Activated naive CD8-positive, alpha-beta T cell treated with anti-CD3 and anti-CD28 coated beads, Interleukin-2, amount 50 U/mL, for 24 hours (primary cell): ENCODE measurements at places on chromosomes 1 and 21.
A peak's percentile ranks its signal among the peaks of the same experiment; 100 is the strongest.

GRCh38 chr1:34013958-34014737 lies 150.3 kb downstream of the HMGB4 start:
- no peaks in the 10 kb centered on the region for H3K36me3 ChIP-seq
- no peaks in the 10 kb centered on the region for H3K4me1 ChIP-seq
- H3K27ac ChIP-seq = no peak overlapping the region
- peak; percentile 21 for DNase-seq
- H3K4me3 ChIP-seq = no peak overlapping the region
- peaks cover 8% of the 10 kb centered on the region for H3K27me3 ChIP-seq

DNA sequence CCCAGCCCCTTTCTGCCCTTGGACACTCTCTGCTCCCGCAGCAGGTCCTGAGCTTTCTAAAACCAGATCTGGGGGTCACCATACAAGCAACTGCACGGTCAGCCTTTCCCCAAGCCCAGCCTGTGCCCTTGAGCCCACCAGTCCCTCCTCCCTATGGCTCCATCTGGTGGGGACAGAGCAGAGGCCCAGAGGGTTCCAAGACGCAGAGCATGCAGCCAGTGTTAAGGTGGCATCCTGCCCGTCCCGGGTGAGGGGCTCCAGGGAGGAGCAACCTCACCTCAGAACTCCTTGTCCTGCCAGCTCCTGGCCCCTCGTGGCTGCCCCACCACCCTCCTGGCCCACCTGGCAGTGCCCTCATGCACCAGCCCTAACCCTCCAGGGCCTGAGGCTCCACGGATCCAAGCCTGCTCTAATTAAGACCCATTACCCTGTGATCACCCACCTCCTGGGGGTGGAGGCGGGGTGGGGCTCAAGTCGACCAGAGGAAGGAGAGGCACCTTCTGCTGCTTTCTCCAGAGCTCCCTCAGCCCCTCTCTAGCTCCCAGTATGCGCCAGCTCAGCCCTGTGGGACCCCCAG lies 8.5 kb downstream of the CHD5 start:
- no peak overlapping the region for H3K27ac ChIP-seq
- no peak overlapping the region for H3K4me3 ChIP-seq

DNA sequence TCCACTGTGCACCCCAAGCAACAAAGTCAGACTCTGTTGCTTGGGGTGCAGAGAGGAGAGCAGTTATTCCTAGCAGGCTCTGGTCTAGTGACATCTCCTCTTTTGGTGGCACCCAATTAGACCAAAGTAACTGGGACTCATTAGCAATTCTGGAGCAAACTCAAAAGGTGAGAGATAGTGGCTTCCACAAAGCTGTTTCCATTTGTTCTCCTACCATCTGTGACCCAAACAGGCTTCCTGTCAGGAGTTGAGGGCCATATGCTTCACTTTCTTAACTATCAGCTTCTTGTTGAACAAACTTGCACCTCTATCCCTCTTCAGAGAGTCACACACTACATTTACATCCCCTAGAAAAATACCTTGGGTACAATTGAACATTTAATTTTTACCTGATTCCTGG lies 1.5 kb upstream of the ATXN7L2 start:
- no peak for DNase-seq
- peaks cover 4% of the 10 kb centered on the region for H3K36me3 ChIP-seq
- peak overlapping the region; percentile 97 for H3K4me3 ChIP-seq
- H3K27ac ChIP-seq = peak overlapping the region; percentile 39
- H3K4me1 ChIP-seq = peaks cover 30% of the 10 kb centered on the region

- peak overlapping the region; percentile 84 for H3K27ac ChIP-seq
- H3K4me3 ChIP-seq = peak overlapping the region; percentile 42
- H3K36me3 ChIP-seq = peaks cover 14% of the 10 kb centered on the region
- no peaks in the 10 kb centered on the region for H3K27me3 ChIP-seq
Measured at GRCh38 chr1:156489166-156489934, 11.2 kb downstream of the MEF2D start.

- H3K36me3 ChIP-seq = peaks cover 12% of the 10 kb centered on the region
- no peaks in the 10 kb centered on the region for H3K27me3 ChIP-seq
- no peaks in the 10 kb centered on the region for H3K4me1 ChIP-seq
- no peak overlapping the region for H3K27ac ChIP-seq
Measured at GRCh38 chr1:100009458-100009857, 39.7 kb downstream of the SLC35A3 start.

DNA sequence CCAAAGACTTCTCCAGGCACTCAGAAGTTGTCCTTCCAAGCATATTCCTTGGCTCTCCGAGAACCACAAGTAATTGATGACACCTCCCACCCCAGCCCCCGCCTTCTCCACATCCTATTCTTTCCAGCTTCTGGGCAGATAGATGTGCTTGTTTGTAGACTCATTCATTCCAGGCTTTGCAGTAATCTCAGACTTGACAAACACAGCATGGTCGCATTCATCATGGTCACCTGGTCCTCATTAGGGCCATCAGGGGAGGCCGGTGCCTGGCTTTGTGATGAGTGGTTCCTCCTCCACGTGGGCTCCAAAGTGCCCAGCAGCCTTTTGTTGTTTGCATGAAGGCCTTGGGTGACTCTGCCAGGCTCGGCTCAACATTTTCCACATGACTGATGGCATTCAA lies 28.5 kb upstream of the KCNE2 start:
- H3K4me3 ChIP-seq = no peak overlapping the region
- no peaks in the 10 kb centered on the region for H3K36me3 ChIP-seq
- no peak overlapping the region for H3K27ac ChIP-seq
- DNase-seq = no peak
- peaks cover 8% of the 10 kb centered on the region for H3K4me1 ChIP-seq
- H3K27me3 ChIP-seq = no peaks in the 10 kb centered on the region

GRCh38 chr1:108075055-108075454 lies 110.1 kb upstream of the VAV3 start:
- peaks cover 39% of the 10 kb centered on the region for H3K4me1 ChIP-seq
- H3K27ac ChIP-seq = no peak overlapping the region
- H3K4me3 ChIP-seq = no peak overlapping the region
- no peaks in the 10 kb centered on the region for H3K27me3 ChIP-seq
- no peak for DNase-seq

- no peaks in the 10 kb centered on the region for H3K36me3 ChIP-seq
- no peak overlapping the region for H3K27ac ChIP-seq
- H3K4me1 ChIP-seq = no peaks in the 10 kb centered on the region
- peaks cover 17% of the 10 kb centered on the region for H3K27me3 ChIP-seq
- DNase-seq = no peak
- no peak overlapping the region for H3K4me3 ChIP-seq
Measured at GRCh38 chr1:208335371-208336136, 91.4 kb upstream of the PLXNA2 start.

- H3K4me1 ChIP-seq = no peaks in the 10 kb centered on the region
- no peak overlapping the region for H3K4me3 ChIP-seq
- no peaks in the 10 kb centered on the region for H3K27me3 ChIP-seq
Measured at GRCh38 chr1:97123717-97124431, 402.3 kb downstream of the PTBP2 start.

DNA sequence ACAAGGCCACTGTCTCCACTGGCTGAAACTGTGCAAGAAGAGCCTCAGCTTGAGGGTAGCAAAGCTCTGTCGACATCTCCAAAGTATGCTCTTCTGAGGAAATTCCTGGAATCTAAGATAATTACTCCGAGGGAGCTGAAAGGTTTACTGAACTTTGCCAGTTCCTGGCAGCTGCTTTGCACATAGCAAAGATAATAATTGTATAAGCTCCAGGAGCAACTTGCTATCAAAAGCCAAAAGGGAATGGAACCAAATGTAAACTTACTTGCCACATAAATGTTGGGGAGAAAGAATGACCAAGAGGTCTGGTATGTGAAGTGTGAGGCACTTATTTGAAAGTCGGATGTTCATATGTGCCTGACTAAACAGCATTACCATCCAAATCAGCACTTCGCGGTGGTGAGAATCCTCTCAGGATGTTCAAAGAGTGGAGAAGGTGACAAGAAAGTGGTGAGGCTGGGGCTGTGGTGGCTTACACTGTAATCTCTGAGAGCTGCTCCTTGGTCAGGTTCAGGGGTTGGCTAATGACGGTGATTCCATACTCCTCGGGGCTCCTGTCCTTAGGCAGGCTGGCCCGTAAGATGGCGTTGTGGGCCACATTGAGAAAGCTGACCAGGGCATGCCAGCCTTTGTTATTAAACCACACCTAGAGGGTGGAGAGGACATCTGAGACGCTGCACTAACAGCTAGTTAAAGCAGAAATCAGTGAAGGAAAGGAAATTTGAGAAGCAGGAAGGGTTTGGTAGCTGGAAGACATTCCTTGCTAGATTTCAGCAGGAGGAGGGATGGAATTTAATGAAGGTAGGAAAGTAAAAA lies 100.0 kb downstream of the ABCA4 start:
- no peak overlapping the region for H3K27ac ChIP-seq
- no peak for DNase-seq
- no peak overlapping the region for H3K4me3 ChIP-seq
- H3K27me3 ChIP-seq = peaks cover 8% of the 10 kb centered on the region
- H3K4me1 ChIP-seq = peaks cover 23% of the 10 kb centered on the region

DNA sequence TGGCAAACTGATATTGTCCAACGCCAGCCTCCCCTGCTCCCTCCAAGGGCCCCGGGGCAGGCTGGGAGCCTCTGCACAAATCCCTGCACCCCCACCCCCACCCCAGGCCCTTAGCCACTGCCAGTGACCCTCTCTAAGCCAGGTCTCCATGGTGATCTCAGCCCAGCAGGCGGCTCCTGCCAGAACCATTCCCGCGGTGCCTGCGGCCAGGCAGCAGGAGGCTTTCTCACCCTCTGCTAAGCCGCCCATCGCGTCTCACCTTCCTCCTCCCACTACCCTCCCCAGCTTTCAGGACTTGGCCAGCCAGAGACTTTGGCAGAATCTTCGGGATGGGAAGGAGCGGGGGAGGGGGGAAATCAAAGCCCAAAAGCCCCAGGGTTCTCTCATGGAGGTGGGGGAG lies 46.8 kb upstream of the WASF2 start:
- no peak overlapping the region for H3K4me3 ChIP-seq
- H3K27me3 ChIP-seq = no peaks in the 10 kb centered on the region
- DNase-seq = no peak
- H3K27ac ChIP-seq = no peak overlapping the region

- H3K27me3 ChIP-seq = peaks cover 33% of the 10 kb centered on the region
- no peaks in the 10 kb centered on the region for H3K36me3 ChIP-seq
- peaks cover 4% of the 10 kb centered on the region for H3K4me1 ChIP-seq
Measured at GRCh38 chr1:214363386-214363785, 82.4 kb downstream of the SMYD2 start.

- no peaks in the 10 kb centered on the region for H3K27me3 ChIP-seq
- no peak overlapping the region for H3K27ac ChIP-seq
- DNase-seq = no peak
- peaks cover 10% of the 10 kb centered on the region for H3K36me3 ChIP-seq
- no peak overlapping the region for H3K4me3 ChIP-seq
Measured at GRCh38 chr1:182570611-182570970, 18.5 kb downstream of the RNASEL start.

GRCh38 chr1:41492341-41492848 lies 7.9 kb upstream of the EDN2 start:
- no peak overlapping the region for H3K27ac ChIP-seq
- DNase-seq = peak; percentile 67
- peaks cover 8% of the 10 kb centered on the region for H3K4me1 ChIP-seq
- no peak overlapping the region for H3K4me3 ChIP-seq
- no peaks in the 10 kb centered on the region for H3K36me3 ChIP-seq

- no peaks in the 10 kb centered on the region for H3K36me3 ChIP-seq
- no peak for DNase-seq
- no peak overlapping the region for H3K27ac ChIP-seq
- H3K4me3 ChIP-seq = no peak overlapping the region
- no peaks in the 10 kb centered on the region for H3K4me1 ChIP-seq
Measured at GRCh38 chr1:76482272-76482671, 385.0 kb upstream of the ST6GALNAC5 start.
